AG04449 (cell line): ENCODE measurements at places on chromosomes 12 and 14.

DNA sequence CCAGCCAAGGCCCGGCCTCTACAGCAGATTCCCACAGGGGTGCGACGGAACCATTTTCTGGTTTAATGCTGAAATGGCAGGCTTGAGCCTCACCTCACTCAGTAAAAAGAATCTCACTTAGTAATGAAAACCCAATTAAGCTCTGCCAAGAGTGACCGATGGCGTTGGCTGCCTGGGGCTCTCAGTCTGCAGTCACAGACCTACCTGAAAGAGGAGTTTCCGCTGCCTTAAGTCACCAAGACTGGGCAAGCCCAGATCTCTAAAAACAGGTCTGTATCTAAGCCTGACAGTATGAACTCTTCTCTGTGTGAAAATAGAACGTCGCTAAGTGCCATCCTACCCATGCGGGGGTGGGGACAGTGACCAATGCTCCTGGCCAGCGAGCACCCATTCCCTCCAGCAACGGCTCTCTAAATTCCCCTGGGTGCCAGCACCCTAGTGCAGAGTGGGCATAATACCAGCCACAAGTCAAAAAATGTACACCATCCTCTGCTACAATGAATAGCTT lies 107.3 kb downstream of the FOXN3 start:
- DNase-seq: no peak

GRCh38 chr12:102730996-102731395 lies 186.0 kb downstream of the PAH start:
- no peak for DNase-seq

GRCh38 chr12:1357171-1357570 lies 237.2 kb downstream of the FBXL14 start:
- no peak for DNase-seq

- DNase-seq: no peak
Observed at GRCh38 chr14:23167116-23167847, 16.2 kb downstream of the SLC7A8 start.

- DNase-seq: no peak
Observed at GRCh38 chr12:28602786-28603185, 412.5 kb downstream of the CCDC91 start.

GRCh38 chr14:99188731-99189191 lies 83.2 kb downstream of the BCL11B start:
- DNase-seq: no peak

DNA sequence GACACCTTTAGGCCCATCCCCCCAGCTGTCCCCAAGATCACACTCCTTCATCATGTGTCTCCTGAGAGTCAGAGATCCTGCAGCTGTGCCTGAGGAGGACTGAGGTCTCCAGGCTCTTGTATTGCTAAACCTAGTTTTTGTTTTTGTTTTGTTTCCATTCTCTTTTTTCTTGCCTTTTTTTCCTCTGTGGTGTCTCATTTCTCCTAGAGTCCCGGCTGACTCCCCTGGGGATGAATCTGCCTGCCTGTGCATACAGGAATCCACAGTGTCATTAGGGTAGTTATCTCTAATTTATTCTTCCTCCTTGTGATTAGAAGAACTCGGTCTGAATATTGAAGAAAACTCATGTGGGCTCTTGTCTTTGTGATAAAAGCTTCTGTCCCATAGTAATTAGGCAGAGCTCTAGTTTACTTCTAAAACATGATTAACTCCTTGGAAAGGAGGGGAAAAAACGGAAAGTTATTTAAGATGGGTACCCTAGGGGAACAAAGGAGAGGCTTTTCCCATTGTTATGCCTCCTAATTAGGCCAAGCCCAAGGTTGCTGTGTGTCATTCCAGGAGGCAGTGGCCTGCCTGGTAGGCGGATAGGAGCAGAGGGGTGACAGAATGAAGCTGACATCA lies 343.2 kb downstream of the ZFP36L1 start:
- no peak for DNase-seq

DNA sequence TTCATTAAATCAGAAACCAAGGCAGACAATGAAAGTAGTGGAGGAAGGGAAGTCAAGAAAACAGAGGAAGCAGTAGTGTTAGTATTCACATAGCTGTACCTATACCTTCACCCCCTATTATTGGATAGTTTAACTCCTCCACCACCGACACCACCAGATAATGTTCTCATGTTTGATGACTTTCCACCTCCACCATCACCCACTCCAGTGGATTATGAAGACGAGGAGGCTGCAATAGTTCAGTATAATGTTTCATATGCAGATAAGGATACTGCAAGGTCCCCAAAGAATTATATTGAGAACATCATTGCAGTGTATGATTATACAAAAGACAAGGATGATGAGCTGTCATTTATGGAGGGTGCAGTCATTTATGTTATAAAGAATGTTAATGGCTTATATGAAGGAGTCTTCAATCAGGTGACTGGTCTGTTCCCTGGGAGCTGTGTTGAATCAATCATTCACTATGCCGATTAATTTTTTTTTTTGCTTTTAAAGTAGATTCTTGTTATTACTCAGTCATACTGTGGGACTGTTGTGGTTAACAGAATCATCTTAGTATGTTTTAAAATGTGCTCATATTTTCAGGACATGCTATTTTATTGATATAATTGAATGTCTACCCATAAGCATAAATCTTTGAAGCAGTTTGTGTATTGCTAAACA lies 32.2 kb upstream of the KTN1 start:
- DNase-seq: no peak

- DNase-seq: no peak
Observed at GRCh38 chr12:58306266-58307000, 365.1 kb downstream of the ATP23 start.

- DNase-seq: no peak
Observed at GRCh38 chr12:123050913-123051312, 70.4 kb downstream of the ARL6IP4 start.

GRCh38 chr14:78164226-78164853 lies 5.8 kb upstream of the NRXN3 start:
- no peak for DNase-seq

DNA sequence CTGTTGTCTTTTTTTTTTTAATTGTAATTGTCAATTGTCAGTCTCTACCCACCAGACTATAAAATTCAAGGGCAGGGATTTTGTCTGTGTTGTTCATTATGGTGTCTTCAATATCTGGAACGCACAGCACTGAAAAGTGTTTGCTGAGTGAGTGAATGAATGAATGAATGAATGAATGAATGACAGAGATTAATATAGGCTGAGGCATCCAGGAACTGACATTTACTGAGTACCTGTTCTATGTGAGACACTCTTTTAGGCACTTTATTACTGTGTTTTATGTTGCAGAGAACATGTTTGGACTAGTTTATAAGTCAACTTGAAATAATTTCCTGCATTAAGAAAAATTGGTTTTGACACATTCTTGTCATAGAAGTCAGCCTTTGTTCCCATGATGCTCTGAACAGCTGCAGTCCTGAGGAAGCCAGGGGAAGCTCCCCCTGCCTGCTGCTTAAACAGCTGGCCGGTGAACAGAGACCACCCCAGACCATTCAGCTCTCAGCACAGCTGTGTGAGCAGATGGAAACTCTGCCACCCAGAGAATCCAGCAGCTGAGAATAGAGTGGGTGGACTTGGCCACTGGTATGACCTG lies 160.7 kb upstream of the CCND2 start:
- DNase-seq: no peak

- DNase-seq: no peak
Observed at GRCh38 chr14:61345151-61345482, 23.7 kb downstream of the PRKCH start.

DNA sequence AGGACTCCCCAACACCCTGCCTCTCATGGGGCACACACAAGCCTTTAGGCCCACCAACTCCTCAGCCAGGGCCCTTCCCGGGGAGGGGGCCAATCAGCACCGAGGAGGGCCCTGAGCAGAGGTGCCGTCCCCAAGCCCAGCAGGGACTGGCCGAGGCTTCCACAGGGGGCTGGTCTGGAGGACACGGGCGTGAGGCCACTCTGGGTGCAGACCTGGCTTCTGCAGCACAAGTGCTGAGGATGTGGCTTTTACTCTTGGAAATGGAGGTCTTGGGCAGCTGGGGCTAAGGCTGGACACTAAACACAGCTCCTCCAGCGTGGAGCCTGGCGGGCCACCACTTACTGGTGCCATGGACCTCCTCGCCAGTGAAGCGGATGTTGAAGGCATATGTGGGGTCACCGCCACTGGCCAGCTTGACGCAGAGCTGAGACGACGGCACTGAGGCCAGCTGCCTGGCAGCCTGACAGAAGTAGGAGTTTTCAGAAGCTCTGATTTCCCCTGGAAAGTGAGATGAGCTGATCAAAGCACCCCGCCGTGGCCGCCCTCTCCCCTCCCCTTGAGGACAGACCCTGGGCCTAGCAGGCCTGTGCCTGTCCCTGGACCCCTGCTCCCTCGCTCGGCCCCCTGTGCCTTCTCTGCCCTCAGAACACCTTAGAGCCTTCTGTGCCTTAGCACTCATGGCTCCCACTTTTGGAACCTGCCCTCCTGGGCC lies 44.0 kb downstream of the TRAFD1 start:
- no peak for DNase-seq

DNA sequence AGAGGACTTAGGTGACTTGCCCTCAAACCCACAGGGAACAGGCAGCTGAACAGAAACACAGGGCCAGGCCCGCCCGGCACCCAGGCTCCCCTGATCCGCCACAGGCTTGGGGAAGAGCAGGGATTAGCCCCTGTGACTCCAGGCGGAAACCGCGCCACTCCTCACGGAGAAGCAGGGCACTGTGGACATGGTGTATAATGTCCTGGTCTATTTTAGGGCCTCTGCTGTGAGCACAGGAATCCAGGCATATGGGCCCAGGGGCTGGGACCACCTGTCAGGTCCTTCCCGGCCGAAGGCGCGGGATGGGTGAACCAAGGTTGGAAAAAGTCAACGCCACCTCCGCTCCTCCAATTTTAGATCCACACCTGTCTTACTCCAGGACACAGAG lies 34.6 kb upstream of the MEG3 start:
- DNase-seq: no peak
